HEK293T (cell line): ENCODE measurements at places on chromosomes 11 and 22.
A peak's percentile ranks its signal among the peaks of the same experiment; 100 is the strongest.

- no peak for DNase-seq
Measured at GRCh38 chr22:43618517-43618916, 193.6 kb downstream of the EFCAB6 start.

DNA sequence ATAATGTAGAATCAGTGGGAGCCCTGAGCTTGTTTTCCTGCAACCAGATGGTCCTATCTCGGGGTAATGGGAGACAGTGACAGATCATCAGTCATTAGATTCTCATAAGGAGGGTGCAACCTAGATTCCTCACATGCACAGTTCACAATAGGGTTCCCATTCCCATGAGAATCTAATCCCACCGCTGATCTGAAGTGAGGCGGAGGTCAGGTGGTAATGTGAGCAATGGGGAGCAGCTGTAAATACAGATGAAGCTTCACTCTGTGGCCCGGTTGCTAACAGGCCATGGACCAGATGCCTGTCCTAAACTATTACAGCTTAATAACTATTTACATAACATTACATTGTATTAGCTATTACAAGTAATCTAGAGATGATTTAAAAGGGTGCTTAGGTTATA, 17.0 kb downstream of the DIXDC1 start:
- DNase-seq, result no peak

DNA sequence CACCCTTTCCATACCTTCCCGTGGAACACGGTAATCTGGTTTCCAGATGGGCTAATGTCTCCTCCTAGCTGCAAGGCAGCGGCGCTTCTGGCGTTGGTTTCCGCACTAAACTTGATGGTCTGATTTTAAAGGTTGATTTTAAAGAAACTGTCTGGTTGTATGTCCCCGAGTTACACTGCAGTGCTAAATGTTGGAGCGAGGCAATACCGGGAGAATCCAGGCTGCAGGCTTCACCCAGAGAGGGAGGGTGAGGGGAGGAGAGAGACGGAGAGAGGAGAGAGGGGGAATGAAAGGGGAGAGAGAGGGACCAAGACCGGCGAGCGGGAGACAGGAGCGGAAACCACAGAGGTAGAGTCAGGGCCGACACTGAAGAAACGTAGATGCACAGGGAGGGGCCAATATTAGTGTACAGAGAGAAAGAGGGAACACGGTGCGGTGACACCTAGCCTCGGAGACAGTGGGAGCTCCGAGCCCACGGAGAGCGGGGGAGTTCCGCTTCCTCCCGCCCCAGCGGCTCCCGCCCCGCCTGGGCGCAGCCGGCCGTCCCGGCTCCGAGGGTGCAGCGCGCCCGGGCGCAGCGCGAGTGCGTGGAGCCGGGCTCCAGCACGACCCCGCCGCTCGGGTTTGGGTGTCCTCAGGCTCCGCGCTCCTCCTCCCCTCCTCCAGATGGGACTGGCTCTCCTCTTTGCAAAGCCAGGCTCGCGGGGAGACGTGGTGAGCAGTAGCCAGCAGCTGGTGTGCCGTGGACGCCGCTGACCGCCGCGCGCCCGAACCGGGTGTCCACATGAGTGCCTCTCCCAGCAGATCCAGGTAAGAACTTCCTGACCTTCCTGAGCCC, 71.9 kb upstream of the GRAMD1B start:
- DNase-seq, result peak; percentile 57

GRCh38 chr11:1205121-1205986, 17.5 kb upstream of the MUC5B start:
- DNase-seq, result no peak

- DNase-seq, result no peak
Measured at GRCh38 chr11:126432525-126432924, 77.0 kb downstream of the ST3GAL4 start.

DNA sequence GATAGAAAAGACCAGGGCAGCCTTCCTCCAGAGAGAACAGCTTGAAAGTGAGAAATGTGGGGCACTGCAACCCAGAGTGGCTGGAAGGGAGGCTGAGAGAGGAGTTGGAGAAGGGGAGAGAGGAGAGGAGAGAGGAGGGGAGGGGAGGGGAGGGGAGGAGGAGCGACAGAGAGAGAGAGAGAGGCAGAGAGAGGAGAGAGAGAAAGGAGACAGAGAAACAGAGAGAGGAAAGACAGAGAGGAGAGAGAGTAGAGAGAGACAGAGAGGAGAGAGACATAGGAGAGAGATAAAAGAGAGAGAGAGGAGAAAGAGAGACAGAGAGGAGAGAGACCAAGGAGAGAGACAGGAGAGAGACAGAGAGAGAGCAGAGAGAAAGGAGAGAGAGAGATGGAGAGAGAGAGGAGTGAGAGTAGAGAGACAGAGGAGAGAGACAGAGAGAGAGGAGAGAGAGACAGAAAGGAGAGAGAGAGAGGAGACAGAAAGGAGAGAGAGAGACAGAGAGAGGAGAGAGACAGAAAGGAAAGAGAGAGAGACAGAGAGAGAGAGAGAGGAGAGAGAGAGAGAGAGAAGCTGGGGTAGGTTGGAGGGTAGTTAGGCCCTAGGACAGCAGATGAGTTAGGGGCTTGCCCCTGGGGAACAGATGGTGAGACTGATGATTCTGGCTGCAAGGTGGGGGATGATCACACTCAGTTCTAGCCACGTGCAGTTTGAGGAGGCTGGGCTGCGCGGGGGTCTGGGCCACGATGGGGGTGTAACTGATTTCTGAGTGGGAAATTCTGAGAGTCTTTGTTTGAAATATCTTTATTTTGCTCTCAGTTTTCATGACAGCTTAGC, 8.5 kb upstream of the SCYL1 start:
- DNase-seq, result no peak

DNA sequence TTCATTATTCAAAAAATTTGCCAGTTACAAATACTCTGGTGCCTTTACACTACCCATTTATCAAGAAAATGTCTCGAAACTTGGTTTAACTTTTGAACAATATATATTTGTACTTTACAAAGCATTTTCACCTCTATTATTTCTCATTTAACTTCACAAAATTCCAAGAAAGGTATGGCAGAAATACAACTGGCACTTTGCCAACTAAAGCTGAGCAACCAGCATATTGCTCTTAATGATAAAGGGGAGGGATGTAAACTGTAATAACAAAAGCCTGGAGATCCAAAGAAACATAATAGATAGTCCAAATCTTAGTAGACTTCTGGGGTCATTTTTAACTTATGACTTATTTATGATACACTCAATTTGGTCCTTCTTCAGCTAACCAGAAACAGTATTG, 7.7 kb downstream of the PITPNB start:
- no peak for DNase-seq

GRCh38 chr11:130816546-130817329, 99.5 kb downstream of the SNX19 start:
- no peak for DNase-seq

DNA sequence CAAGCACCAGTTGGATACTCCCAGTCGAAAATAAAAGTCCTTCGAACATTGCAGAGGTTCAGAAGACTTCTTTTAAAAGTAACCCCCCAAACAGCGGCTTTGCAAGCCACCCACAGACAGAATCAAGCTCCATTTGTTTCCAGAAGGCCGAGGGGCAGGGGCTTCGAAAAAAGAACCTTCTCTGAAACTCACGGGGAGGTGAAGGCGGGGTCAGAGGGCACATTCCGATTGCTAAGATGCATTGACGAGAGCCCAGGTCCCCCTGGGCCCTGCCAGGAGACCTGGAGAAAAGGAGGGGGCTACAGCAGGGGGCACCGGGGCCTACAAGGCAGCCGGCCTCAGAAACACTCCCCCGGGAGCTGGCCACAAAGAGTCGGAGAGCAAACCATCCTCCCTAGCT, 306.8 kb downstream of the MN1 start:
- DNase-seq, result no peak

DNA sequence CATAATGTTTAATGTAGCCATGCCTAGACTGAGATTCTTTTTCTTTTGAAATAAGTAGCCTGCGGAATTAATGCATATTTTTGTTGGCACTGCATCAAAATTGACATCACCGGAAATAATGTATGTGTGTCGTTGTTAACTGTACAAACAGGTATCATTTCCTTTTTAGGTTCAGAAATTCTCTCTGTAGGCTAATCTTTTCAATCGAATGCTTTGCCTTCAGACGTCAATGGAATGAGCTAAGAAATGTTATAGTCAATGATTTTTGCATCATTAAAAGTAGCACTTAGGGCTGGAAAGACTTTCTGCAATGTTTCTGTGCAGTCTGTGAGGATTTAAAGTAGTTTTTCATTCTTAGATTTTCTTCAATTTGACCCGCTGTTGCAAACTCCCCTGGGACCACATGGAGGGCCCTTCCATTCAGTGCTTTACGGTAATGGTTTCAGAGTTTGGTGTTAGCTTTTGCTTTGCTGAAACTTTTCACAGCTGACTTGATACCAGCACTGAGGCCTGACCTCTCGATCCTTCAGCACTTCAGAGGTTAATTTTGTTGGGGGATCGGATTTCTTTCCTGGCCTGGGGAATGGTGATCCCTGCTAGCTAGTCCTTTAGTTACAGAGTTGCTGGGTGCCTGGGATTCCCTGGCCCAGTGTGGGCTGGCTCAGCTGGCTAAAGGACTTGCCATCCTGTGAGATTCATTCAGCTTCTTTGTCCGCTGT, 137.8 kb downstream of the DBX1 start:
- peak; percentile 55 for DNase-seq

DNA sequence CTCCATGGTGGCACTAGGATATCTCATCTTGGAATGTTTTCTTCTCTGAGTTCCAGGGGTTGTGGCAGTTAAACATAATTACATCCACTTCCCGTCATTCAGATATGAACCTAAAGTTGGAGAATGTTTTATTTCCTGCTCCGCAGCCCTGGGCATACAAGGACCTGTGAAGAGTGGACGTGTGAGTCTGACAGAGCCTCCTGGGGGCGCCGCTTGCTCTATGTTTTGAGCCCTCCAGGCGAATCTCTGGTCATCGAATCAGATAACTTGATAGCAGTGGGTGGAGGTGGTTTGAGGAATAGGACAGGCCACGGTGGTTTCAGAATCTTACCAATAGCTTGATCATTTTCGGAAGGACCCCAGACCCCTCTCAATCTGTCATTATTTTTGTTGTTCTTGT, 174.2 kb downstream of the NTM start:
- no peak for DNase-seq

DNA sequence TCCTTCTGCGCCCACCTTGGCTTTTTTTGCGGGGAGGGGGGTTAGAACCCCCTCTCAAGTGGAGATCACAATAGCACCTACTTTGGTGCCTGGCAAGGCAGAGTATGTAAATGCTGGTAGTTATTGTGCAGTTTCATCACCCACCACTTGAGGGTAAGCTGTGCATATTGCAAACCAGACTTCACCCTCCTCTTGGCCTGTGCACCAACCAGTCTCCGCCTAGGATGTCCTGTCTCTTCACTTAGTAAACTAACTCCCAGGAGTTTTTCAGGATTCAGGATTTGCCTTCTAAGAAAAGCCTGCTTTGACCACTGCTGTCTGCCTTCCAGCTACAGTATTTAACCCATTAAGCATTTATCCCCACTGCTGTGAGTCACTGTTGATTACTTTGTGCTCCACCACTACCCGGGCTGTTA, 2.0 kb upstream of the UBXN1 start:
- peak; percentile 72 for DNase-seq

DNA sequence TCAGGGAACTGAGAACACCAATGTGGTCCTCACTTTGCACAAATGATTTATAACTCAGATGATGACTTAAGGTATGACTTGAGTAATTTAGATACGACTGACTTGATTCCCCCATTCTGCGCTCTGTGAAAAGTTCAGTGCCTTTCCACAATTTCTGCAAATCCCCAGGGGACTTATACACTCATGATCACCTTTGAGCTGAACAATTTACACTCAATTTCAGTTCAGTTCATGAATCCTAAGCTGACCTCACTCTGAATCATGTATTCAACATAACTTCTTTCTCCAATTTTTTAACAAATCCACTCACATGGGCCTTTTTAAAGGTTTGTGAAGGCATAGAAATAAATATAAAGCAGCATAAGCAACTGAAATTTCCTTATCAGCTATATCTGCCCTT, 274.2 kb downstream of the FAM76B start:
- DNase-seq, result no peak

DNA sequence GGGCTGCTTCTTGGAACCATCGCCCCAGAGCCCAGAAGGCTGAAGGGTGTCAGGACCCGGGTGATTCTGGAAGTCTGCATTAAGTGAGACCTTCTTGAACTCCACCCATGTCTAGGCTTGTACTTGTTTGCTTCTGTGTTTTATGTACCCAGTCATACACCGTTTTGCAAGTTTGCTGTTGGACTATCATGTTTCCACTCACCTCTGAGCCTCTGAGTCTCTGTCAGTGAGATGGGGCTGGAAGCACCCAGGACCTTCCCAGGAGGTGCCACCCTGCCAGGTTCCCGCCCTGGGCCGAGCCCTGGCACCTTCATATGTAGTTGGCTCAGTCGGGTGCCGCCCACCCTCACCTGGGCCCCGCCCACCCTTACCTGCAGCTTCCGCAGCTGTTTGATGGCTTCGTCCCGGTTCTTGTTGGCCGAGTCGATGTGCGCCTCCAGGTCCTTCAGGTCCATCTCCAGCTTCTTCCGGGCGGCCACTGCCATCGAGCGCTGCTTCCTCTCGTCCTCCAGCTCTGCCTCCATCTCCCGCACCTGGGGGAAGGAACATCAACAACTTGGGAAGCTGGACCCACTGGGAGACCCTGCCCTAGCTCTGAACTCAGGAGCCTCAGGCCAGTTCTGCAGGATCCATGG, 35.1 kb downstream of the APOL1 start:
- no peak for DNase-seq

DNA sequence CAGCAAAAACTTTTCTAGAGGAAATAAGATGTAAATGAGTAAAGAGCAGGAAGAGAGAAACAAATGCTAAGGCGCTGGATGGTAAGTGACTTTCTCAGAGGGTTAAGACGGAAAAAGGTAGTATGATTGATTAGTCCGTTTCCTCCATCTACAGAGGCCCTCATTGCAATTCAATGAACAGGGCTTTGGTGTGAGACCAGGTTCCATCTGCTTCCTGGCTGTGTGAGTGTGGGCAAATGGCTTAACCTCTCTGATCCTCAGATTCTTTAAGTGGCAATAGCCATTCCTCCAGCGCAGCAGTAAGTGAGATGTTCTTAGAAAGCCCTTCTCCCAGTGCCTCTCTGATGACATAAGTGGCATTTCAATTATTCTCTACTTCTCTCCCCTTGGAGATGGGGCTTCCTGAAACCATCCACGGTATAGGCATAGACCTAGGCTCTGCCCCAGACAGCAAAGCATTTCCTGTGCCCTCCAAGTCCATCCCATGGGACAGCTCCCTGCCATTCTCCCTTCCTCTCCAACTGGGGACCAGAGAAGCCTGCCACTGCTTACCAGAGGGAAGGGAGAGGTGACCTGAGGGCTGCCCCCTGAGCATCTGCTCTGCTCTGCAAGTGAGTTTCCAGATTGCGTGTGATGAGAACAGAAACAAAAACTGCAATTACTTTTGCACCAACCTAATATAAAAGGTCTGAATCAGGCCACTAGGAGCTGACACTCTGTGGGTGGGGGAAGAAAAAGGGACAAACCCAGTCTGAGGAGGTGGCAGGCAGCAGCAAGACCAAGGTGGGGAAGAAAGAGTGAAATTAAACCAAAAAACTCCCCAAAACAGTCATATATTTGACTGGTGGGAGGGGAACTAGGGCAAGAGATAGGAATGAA, 12.7 kb upstream of the CD44 start:
- DNase-seq, result no peak

- DNase-seq, result no peak
Measured at GRCh38 chr11:133654630-133655212, 122.4 kb upstream of the OPCML start.
